HepG2 (cell line): ENCODE measurements at places on chromosomes 6 and 20. TPM values are rescaled to one million over a fixed set of nuclear protein-coding genes. Genes with fewer than 3 reads are reported as not detected.
A peak's percentile ranks its signal among the peaks of the same experiment; 100 is the strongest.

DNA sequence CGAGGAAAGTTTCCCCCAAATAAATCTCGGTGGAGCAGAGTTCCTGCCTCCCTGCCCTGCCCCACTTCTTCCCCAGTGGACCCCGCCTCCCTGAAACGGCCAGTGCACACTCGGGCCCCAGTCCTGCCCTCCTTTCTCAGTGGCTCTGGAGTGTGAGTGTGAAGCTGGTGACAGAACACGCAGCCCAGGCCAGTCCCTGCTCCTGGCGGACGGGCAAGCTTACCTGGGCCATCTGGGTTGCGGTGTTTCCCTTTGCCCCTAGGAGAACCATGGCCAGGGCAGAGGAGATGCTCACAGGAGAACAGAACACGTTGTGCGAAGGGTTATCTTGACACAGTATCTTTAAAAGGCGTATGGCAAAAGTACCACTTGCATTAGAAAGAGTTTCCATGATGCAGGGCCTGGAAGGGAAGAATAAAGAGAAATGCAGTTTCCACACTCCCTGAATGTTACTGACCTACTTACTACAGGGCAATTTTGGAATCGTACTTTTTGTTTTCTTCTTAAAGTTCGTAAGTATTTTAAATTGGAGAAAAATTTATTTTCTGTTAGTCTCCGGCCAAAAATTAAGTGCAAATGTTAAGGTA is 2.8 kb downstream of the SERPINB9 start:
- DNase-seq, result no peak

GRCh38 chr20:53582574-53583351 is 10.9 kb downstream of the ZNF217 start:
- DNase-seq, result peak; percentile 86

DNA sequence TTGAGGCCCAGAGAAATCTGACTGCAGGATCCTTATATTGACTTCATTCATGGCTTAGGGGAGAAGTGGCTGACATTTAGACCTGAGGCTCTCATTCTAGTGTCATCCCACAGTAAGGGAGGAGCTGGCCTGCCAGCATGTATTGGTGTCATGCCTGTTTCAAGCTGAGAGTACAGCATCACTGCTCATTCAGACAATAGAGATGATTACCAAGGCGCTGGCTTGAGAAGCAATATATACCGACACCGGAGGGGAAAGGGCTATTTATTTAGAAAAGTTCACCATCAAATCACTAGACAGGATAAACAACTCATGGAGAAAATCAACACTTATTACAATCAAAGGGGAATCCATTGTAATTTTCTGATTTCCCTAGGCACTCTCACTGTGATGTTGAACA is 84.4 kb upstream of the HDAC2 start:
- DNase-seq, result no peak

Gene ERVFRD-1
- polyA plus RNA-seq, result not detected in 2 replicates

Gene POM121L2
- 0.01 TPM in 1 of 2 replicates, not detected in the other for polyA plus RNA-seq
